ENCODE measurements at places on chromosomes 4 and X.

DNA sequence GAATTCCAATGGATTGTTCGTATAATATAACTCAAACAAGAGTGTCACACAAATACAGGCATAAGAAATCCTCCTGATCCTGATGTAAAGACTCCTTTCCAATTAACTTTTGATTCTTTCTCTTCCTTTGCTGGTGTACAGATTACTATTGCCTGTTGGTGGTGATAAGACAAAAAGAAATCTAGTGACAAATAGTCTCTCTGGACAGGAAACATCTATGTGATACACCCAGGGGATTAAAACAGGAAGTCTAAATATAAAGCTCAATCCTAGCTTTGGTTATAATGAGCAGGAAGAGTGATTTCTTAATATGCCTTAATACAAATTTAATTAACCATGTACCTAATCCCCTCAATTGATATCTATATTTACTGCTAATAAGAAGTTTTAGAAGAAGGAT is 45.1 kb downstream of the ARHGEF6 start:
- no peak for DNase-seq

DNA sequence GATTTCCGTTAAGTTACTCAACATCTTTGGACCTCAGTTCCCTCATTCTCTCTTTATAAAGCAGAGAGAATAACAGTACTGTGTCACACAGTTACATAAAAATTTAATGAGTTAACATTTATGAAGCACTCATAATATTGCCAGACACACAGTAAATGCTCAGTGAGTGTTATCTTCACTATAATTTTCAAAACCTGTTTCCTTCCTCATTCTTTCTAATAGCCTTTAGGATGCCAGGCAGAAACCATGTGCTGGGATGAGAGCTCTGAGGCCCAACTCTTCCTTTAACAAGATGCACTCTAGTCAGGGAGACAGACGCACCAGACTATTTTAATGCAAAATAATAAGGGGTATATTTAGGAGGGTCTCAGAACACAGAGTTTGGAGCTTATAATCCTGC is 208.2 kb downstream of the STK32B start:
- no peak for DNase-seq

DNA sequence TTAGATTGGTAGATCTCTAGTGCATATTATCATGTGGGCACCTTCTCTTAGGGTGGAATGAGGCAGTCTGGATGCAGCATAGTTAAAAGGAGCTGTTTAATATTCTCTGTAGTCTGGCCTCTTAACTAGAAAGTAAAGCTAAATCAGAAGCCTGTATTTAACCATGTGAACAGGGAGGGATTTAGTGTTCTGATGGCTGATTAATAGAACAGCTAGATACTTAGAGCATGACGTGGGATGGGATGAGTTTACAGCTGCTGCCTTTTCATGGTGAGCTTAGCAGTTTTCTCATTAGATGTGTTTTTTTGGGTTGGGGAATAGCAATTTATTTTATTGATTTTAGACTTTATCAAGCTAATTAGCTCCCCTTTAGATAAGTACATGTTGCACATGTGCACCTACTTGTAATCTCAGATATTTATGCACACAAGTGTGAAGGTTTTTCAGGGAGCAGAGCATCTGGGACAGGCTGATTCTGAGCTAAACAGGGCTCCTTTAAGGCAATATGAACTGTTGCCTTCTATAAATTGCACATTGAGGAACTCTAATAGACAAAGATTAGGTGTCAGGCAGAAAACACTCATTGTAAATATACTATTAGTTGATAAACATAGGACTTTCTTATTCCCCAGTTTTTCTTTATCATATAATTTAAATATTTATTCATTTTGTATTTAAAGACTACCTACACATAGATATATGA is 34.1 kb downstream of the YIPF6 start:
- DNase-seq = no peak

DNA sequence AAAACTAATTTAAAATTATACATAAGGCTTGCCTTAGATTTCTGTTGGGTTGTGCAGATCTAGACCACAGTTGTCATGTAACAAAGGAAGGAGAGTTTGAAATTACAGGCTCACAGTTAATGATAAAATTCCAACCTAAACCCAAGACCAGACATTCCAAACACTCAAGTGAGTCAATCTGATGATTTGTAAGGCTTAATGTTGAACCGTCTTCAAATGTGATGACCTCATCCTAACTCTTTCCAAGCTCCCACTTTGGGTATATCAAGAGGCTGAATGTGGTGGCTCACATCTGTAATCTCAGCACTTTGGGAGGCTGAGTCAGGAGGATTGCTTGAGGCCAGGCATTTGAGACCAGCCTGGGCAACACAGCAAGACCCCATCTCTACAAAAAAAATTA is 149.2 kb downstream of the TBL1X start:
- peak; percentile 39 for DNase-seq

- no peak for DNase-seq
These were observed 59.1 kb upstream of the GRPEL1 start for GRCh38 chr4:7126981-7127380.

- no peak for DNase-seq
These were observed 172.0 kb downstream of the FSTL5 start for GRCh38 chr4:161991811-161992210.

DNA sequence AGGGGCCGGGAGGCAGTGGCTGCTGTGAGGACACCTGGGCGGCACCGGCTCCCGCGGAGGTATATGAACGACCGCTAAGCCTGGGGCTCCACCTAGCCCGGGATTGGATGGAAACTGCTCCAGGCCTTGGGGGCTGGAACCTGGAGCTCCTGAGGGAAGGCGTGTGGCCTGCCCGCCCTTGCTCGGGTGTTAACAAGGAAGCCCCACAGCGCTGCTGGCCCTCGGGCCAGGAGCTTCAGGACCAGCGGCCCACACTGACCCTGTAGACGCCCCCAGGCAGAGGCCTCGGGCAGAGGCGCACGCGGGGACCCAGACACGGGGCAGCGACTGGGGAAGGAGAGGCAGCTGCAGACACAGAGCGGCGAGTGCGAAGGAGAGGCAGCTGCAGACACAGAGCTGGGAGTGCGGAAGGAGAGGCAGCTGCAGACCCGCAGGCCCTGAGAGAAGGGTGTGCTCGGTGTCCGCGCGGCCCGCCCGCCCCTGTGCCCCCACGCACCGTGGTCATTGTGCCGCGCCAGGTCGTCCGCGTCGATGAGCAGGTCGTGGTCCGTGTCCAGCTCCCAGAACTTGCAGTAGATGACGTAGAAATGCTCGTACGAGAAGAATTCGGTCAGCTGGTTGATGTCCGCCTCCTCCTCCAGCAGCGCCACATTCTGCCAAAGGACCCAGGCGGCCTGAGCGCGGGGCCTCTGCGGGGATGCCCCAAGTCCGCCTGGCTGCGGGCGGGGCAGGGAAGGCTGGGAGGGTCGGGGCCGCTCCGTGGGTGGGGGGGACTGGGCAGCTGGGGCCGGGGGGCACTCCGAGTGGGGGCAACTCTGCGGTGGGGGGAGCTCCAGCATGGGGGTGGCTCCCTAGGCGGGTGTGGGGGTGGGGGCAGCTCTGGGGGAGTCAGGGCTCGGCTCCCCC is 26.7 kb upstream of the GTPBP6 start:
- no peak for DNase-seq

- DNase-seq = no peak
These were observed 66.1 kb upstream of the ENPP6 start for GRCh38 chr4:184283659-184284335.

- DNase-seq = no peak
These were observed 327.0 kb upstream of the ZFP42 start for GRCh38 chr4:187668526-187669082.

GRCh38 chr4:167452922-167453430 is 218.7 kb upstream of the SPOCK3 start:
- no peak for DNase-seq

DNA sequence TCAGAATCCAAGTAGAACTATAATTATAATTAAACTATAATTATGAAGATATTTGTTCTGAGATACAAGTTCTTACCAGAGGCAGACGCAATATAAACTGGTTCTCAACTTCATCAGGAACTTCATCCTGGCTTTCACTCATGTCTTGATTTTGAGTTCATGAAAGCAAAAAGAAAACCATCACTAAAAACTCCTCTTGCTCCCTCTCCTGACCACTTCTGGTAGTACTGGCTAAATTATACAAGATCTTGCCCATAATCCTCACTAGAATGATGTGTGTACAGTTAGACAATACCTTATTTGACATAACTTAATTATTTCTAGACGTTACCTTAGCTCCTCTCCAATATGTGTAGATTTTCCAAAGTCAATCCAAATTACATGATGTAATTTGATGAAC is 3.7 kb downstream of the TAF7L start:
- DNase-seq = peak; percentile 11

DNA sequence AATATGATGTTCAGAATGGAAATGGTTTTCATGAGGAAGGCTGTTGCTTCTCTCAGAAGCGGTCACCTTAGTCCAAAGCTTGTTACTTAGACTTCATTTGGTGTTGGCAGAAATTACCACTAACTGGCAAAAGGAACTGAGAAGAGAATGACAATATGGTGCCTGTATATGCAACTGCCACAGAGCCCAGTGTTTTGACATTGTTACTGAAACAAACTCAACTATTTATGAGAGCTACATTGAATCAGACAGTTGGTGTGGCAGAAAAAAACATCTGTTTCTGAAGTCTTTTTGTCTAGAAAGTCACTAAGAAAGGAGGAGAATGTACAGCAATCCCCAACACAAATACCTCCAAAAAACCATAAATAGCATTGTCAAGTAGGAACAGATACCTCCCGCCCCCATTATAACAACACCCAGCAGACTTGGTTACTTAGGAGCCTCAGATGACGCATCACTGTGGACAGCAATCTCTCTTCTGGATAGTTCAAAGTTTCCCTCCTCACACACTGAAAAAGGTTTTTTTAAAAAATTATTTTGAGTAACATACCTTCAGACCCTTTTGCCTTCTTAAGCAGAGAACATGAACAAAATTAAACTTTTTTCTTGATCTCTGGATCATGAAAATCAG is 92.2 kb downstream of the MAML3 start:
- no peak for DNase-seq

- DNase-seq = no peak
These were observed 109.1 kb downstream of the PHEX start for GRCh38 chrX:22141047-22141730.

- DNase-seq = no peak
These were observed 54.1 kb downstream of the SRPX start for GRCh38 chrX:38166478-38167083.

GRCh38 chr4:75612306-75612705 is 18.0 kb downstream of the CDKL2 start:
- DNase-seq = no peak

GRCh38 chr4:110046588-110047049 is 133.9 kb downstream of the EGF start:
- DNase-seq = peak; percentile 36

GRCh38 chr4:123844374-123844773 is 447.8 kb downstream of the SPRY1 start:
- DNase-seq = no peak

- no peak for DNase-seq
These were observed 863.9 kb downstream of the RAPGEF2 start for GRCh38 chr4:159966746-159967145.

DNA sequence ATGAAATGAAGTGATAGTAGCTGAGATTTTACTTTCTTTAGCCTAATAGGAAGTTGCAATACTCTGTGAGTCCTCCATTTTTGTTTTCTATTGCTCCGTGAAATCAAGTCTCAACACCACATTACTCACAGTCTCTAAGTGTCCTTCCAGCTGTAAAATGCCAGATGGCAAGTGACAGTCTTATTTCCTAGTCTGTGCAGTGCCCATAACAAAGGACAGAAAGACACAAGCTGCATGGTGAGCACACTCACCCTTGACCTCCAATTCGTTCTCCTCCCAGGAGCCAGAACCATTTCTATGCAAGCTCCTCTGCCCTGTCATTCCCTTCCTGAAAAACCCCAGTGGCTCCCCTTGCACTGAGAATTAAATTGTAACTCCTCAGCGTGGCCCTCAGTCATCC is 101.6 kb downstream of the PARM1 start:
- DNase-seq = no peak

- no peak for DNase-seq
These were observed 192.5 kb downstream of the EDA start for GRCh38 chrX:69808375-69808774.

DNA sequence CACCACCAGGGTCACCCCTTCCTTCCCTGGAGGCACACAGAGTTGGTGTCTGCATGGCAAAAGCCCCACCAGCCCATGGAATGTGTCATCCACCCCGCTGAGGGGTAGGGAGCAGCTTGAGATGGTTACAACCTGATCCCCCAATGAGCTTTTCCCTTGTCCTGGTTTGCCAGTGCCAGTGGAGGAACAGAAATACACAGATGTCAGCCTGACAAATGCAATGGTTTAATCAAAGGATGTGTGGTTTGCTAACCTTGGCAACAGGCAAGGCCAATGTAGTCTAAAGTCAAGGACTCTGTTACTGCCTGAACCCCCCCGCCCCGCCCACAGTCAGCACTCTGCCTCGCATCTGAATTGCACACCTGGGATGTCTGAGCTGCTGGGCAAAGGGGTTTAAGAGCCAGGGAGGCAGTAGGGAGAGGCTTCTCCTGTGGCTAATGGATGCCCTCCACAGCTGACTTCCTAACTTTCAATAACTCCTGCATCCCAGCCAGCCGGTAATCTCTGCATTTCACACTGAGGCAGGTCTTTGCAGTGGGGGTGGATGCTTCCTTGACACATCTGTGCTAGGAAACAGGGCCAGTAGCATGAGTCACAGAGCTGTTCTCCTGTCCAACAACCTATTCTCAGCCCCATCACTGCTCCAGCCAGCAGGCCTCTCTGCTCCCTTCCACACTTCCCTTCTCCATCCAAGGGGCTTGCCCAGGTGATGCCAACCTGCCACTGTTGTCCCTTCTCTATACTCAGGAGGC is 137.5 kb downstream of the AMMECR1 start:
- peak; percentile 37 for DNase-seq

DNA sequence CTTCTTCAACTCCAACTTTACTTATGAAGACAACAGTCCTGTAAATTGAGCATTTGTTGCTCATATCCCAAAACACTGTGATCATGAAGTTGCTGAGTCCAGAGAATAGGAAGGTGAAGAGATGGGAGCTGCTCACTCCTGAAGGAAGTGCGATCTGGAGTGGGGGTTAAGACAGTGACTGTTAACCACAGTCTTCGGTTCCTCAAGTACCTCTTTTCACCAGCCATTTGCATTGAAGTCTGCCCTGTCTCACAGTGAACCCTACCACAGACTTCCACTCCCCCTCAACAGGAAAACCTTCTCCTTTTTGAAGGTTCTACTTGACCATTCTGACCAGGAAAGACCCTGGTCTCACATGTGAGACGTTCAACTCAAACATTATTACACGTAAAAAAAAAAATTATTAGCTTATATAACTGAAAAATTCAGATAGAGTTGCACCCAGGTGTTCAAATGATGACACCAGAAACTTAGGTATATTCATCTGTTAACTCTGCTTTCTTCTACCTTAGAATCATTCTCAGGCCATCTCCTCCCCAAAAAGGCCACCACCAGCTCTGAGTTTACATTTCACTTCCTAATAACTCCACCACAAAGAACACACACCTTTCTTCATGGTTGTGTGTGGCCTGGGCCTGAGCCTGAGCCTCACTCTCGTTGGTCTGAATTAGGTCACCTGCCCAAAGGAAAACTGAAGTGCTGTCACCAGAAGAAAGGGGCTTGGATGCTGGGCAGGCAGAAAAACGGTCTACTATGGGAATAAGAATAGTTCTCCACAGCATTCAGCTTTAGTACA is 199.2 kb downstream of the DCTD start:
- DNase-seq = no peak

All from fibroblast of skin of left quadriceps (primary cell).